ENCODE measurements at places on chromosomes 3 and 15.

DNA sequence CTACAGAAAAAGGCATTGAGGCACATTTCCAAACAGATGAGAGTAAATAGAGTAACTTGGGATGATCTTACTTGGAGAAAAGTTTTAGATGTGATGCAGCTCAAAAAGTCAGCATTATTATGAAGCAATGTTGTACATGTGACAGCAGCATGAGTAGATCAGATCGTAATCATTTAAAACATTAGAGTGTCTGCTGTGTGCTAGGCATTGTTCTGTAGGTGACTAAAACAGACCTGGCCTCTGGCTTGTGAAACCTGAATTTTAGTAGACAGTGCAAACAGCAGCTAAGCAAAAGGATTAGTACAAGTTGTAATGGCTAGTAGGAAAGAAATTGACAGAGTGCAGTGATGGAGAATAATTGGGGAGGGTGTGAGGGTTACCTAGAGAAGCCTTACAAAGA lies 15.1 kb downstream of the UBE2E1 start:
- no peak for DNase-seq

- no peak for DNase-seq
Measured at GRCh38 chr15:87633525-87633924, 623.0 kb downstream of the NTRK3 start.

DNA sequence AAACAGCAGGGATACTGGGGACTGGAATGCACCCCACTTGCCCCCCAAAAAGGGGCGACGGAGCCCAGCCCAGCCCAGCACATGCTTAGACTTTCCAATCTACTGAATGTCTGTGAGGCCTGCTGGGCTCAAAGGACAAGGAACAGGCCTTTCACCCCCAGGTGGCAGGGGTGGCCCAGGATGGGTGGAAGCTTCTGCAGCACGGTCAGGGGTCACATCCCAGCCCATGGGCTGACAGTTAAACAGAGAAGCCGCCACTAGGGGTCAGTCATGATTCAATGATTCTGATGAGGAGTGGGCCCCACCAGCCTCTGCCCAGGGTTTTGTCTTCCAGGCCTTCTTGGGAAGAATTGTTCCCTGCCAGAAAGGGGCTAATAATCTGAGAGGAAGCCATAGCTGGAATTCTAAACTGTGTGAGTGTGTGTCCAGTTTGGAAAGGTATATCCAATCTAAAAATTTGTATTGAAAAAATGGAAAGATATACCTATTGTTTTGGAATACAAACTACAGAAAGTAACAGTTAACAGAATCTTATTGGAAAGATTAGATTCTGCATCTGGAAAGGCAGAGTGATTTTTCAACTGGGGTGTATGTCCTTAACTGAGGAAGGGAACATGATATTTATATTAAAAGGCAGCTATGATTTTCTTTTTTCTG lies 2.2 kb downstream of the CHRNB4 start:
- peak; percentile 34 for DNase-seq

DNA sequence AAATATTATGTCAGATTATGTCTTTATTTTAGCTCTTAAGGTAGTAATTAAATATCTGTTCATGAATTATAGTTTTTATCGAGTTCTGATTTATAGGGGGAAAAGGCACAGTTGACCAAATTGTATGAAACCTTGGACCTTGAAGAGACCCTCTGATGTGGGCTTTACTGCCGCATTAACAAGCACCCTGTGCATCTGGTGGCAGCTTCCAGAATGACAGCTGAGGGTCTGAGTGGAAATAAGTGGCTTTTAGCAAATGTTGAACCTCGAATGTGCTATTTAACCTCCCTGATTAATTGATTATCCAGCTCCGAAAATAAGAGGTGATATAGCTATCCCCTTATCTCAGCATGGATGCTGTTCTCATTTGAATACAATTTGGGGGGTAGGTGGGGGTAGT lies 87.0 kb downstream of the TMEM108 start:
- no peak for DNase-seq

- DNase-seq: no peak
Measured at GRCh38 chr3:61631108-61631769, 69.9 kb downstream of the PTPRG start.

DNA sequence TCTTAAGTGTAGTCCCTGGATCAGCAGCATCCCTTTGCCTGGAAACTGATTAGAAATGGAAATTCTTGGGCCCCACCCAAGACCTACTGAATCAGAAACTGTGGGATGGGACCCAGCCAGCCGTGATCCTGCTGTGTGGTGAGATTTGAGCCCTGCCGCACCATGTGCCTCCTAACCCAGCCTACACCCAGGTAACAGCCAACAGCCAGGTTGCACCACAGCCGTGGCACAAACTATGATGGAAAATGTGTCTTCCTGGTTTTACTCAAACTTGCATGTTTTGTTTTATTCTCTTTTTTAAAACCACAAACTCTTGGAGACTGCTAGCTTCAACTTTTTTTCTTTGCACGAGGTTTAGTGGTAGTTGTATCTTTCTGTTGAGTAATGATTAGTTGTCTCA lies 2.6 kb downstream of the LIMD1 start:
- peak; percentile 16 for DNase-seq

- no peak for DNase-seq
Measured at GRCh38 chr3:164155400-164155799, 922.9 kb downstream of the SI start.

GRCh38 chr15:29220852-29221251 lies 48.8 kb downstream of the NSMCE3 start:
- DNase-seq: no peak

GRCh38 chr3:116939091-116939490 lies 229.5 kb downstream of the TUSC7 start:
- no peak for DNase-seq

DNA sequence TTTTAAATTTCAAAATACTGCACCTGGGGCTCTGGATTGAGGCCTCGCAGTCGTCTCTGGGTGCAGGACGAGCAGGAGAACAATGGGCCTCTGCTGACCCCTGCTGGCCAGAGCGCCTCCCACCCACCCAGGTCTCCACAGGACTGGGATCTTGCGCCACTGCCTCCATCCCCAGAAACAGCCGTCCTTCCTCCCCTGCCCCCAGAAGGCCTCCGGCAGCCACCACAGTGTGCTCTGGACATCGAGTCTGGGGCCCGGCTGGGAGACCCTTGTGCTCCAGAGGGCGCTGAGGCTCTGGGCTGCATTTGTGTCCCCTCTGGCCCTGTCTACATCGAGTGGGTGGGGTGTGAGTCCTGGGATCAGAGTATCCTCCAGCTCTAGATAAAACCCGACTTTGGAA lies 6.7 kb upstream of the ACSBG1 start:
- DNase-seq: peak; percentile 82

GRCh38 chr3:148379763-148380382 lies 317.8 kb upstream of the AGTR1 start:
- DNase-seq: no peak

DNA sequence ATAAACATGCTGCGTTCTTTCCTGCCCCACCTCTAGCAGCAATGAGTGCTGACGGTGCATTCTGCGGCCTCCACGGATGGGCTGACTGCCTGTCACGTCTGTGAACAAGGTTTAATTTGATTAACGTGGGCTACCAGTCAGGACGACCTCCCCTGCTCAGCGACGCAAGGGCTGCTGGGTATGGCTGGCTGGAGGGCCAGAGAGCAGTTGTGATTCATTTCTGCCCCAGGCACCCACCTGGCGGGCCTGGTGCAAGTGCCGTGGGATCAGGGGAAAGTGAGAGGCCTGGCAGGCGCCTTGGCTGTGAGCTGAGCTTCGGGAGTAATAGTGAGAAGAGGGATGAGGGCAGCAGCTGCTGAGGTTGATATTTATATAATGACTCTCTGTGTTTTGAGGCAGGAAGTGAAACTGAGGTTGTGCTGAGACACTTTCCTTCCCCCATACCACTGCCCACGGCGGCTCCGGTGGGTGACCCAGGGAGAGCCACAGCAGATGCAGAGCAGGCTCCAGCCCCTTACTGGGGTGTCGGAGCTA lies 190.4 kb upstream of the BCL6 start:
- no peak for DNase-seq

- DNase-seq: no peak
Measured at GRCh38 chr15:29589416-29589815, 232.9 kb downstream of the TJP1 start.

GRCh38 chr15:71228403-71228802 lies 113.1 kb downstream of the THSD4 start:
- DNase-seq: no peak

GRCh38 chr3:68017069-68017468 lies 362.7 kb upstream of the SUCLG2 start:
- no peak for DNase-seq

GRCh38 chr3:1010228-1010627 lies 82.6 kb upstream of the CNTN6 start:
- DNase-seq: no peak

DNA sequence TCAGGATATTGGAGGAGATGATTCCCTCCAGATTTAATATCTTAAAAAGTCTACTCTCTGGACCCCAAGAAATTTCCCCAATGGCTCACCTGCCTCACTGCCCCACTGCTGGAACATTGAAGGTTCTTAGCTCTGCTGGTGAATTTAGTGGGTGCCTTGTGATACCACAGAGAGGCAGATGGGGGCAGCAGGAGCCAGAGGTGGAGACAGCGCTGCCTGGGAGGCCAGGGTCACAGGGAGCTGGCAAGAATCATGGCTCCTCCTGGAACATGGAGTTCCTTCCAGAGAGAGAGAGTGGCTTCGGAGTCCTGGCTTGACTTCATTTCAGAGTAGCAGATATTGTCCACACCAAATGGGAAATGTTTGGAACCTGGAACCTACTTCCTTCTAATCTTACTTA lies 263.5 kb upstream of the CFAP20DC start:
- DNase-seq: peak; percentile 29

- DNase-seq: no peak
Measured at GRCh38 chr15:88657326-88658069, 18.7 kb downstream of the ISG20 start.

DNA sequence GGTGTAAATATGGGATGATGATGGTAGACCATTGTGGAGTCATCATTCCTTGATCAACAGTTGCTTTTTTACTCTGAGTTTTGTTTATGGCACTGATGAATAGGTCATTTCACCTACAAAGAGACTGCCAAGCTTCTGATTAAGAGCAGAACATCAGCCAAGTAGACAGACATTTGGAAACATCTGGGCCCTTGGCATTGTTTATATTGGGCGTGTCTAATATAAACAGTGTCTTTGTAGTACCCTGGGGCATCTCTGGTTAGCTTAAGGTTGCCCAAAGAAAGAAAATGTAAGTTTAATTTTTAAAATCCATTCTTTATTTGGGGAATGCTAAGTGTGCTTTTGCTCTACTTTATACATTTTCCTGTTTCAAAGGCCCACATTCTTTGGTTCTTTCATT lies 377.0 kb downstream of the FEZF2 start:
- DNase-seq: no peak

DNA sequence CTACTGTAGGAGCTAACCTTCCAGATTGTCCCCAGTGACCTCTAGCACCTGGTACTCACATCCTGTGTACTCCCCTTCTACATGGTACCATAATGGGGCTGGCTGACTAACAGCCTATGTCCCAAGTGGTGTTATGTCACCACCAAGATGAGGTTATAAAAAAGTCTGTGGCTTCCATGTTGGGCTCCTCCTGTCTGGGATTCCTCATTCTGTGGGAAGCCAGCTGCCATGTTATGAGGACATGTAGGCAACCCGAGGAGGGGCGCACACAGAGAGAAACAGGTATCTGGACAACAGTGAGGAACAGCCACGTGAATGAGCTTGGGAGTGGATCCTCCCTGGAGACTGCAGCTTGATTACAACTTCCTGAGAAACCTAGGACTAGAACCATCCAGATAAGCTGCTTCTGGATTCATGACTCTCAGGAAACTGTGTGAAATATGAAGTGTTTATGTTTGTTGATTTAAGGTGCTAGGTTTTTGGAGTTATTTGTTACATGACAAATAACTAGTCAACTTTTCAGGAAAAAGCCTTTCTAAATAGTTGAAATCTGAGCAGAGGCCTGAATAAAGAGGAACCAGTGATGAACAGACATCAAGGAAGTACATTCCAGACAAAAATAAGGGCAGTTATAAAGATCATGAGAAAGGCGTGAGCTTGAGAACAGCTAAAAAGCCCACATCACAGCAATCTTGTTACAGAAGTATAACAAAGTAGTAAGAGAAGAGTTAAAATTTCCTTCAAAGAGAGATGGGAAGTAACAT lies 21.7 kb downstream of the GOLIM4 start:
- DNase-seq: no peak

DNA sequence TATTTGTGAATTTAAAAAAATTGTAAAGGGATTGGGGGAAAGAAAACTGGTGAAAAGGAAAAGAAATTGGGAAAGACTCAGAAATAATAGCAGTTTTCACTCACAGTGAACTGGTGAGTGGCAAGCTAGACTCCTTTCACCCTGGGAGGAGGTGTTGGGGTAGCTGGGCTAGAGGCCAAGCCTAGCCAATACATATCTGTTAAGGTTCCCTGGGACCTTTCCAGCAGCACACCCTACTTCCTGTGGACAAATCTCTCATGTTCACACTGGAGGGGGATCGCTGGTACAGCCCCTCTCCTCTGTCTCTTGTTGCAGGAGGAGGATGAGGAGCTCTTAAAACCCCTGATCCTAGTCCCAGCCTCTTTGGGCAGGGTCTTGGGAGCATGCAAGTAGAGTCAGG lies 3.7 kb upstream of the RPP25 start:
- no peak for DNase-seq

DNA sequence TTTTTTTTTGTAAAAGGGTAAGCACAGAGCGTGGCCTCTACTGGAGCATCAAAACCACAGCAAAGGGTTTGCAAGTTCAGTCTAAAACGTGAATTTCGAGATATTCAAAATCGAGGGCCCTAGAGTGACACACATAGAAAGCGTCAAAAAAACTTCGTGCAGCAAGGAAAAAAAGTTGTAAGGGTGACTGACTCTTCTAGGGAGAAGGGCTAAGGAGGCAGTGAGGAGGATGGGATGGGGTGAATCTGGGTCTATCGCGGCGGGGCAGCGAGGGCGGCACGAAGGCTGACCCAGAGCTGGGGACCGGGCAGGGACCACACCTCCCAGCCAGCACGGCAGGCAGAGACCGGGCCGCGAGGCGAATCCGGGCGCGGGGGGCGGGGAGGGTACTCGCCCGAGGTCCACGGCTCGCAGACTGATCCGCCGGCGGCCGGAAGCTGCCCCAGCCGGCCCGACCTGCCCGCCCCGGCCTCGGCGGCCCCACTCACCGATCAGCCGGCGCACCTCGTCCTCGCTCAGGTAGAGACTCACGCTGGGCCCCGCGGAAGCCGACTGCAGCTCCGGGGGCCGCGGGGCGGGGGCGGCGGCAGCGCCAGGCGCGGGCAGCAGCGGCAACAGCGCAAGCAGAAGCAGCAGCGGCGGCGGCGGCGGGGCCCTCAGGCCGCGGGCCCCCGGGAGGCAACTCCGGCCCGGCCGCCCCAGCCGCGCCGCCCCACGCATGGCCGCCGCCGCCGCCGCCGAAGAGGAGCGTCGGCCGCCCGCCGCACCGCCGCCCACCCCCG lies 533 bp downstream of the RYK start:
- DNase-seq: peak; percentile 21

DNA sequence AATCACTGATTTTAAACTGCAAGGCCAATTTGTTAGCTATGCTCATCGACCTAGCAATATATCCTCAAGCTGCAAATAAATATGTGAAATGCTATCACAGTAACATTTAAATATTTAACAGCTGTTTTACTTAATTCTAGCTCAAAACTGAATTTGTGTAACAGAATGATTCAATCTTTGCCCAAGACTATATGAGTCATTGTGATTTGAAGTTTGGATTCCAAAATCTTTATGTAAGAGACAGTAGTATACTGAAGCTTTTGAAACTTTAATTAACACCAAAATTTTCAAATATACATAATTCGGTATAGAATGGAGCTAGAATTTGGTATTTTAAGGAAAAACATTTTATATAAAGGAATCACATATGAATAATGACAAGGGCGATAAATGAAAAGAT lies 603.0 kb upstream of the ROBO2 start:
- DNase-seq: no peak
